ENCODE measurements at places on chromosomes 1 and 21.

- DNase-seq, result no peak
Observed at GRCh38 chr1:41664861-41665640, 180.6 kb upstream of the EDN2 start.

- no peak for DNase-seq
Observed at GRCh38 chr1:118925651-118926050, 62.5 kb downstream of the TBX15 start.

GRCh38 chr1:98143403-98143802 lies 222.6 kb upstream of the DPYD start:
- no peak for DNase-seq

DNA sequence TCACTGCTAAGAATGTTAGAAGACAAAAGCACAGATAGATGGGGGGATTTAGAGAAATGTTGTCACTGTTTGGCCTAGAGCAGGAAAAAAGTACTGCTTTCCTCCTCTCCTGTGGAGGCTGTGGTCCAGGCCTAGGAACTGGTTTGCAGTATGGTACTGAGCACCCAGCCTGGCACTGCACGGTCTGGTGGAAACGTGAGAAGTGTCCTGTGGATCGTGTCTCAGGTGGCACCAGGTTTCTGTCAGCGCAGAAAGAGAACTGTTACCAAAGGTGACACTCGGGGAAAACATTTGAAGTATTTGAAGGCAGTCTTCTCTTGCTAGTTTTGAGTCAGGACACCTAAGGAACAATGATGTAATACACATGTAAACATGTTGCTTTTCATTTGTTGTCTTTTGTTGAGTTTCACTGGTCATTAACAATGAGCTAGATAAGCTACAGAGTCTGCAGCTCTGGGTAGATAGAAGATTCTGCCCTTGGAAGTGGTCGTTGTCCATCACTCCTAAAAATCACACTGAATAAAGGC lies 63.0 kb downstream of the B3GALNT2 start:
- no peak for DNase-seq

DNA sequence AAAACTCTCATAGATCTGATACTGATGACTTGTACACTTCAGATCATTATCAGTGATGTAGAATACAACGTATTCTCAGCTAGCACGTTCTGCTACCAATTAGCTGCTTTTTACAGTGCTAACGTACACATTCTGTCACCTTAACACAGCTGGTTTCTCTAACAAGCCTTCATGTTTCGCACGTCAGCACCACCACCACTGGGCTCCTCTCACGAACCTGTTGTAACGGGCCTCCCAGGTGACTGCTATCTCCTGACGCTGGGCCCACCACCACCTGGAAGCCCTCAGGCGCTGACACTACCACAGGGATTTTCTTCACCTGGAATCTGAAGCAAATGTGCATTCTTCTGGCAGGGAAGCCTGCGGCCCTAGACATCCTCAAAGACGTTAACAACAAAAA lies 19.8 kb downstream of the TOMM20 start:
- DNase-seq, result no peak

DNA sequence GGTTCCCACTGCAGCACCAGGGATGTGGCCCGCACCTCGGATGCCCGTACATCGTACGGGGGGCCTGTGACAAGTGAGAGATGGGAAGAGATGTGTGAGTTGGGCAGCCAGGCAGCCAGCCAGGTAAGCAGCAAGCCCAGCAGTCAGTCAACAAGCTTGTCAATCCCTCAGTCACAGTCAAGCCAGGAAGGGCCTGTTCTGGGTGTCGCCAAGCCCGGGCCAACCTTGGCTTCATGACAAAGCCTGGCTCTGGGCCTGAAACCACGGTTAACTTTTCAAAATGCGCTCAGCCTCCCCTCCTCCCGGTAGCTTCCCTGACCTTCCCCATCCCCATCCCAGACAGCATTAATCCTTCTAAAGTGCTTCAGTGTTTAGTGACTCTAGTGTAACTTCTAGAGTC lies 31.8 kb downstream of the MYOM3 start:
- no peak for DNase-seq

GRCh38 chr1:211485480-211485857 lies 6.5 kb downstream of the RD3 start:
- DNase-seq, result no peak

DNA sequence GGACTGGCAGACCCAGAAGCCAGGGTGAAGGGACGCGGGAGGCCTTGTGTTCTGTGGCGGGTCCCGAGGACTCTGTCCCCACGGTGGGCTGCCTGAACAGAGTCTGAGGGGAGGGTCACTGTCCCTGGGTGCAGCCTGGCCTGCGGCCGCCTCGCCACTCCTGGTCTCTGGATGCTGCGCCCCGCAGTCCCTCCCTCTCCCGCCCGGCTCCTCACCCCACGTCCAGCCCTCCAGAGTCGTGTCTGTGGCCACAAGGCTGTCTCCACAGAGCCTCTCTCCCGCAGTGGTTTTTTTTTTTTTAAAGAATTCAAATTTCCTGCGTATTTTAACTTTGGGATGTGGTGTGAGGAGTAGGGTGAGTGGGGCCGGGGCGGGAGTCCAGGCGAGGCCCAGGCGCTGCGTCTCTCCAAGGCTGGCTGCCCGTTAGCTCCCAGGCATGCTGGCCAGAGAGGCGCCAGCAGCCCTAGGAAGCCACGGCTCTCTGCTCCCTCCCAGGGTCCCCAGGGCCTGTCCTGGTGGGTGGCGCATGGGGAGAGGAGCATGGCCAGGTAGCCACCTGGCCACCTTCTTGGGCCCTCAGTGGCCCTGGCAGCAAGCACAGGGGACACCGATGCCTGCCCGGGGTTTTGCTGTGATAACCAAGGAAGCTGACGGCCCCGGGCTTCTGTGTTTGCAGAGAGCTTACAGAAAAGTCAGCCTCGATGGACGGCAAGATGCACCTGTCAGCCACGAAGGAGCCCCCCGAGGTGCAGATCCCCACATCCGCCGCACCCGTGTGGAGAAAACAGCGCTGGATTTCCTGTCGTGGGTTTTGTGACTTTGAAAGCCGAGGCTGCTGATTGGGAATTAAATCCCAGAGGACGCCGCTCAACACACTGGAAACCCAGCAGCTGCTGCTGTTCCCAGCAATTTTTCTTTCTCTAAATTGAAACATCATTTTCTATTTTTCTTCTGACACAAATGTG lies 72.8 kb downstream of the MORN1 start:
- DNase-seq, result no peak

GRCh38 chr1:26539722-26540121 lies 10.2 kb downstream of the RPS6KA1 start:
- DNase-seq, result no peak

- no peak for DNase-seq
Observed at GRCh38 chr1:212977781-212978645, 27.7 kb downstream of the VASH2 start.

DNA sequence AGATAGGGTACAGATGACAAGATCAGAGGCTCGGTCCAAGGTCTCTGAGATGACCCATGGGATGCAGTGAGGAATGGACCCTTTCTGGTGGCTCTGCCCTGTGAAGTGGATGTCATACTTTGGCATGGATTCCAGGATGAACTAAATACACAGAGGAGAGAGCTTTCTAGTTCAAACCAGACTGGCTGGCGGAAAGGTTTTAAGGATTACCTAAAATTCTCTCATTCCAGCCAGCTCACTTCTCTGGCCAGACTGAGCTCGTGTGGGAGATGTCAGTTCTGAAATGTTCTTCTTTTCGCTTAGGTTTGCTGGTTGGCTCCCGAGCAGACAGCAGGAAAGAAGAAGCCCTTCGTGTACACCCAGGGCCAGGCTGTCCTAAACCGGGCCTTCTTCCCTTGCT lies 6.2 kb downstream of the RNPEP start:
- no peak for DNase-seq

DNA sequence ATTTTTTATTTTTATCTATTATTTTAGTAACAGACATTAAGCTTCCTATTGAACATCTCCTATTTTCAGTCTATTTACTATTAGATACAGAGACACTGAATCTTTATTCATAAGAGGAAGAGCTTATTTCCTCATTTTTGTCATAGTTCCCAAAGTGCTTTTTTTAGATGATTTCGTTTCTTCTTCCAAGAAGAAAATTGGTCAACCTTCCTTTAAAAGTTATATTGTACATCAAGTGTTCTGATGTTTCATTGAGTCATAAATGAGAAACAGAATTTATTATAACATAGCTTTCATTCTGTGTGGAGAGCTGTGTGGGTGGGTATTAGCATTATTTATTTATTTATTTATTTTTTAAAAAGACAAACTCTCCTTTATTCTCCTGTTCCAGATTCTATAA lies 50.6 kb upstream of the BACH1 start:
- no peak for DNase-seq

DNA sequence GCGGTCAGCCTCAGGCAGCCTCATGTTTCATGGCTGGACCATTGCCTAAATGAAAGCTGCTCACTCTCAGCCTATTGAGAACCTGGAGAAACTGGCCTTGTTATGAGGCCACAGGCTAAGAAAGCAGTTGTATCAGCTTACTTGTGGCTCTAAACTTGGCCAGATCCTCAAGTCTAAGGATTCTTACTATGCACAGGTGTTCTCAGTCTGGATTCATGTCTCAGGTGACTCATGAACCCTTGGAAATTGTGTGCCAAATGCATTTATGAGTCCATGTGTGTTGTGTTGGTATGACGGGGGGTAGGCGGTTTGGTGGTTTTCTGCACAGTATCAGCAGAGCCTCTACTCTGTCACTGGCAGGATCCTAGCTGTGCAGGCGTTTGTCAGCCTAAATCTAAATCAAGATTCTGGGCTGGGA lies 90.4 kb downstream of the ROR1 start:
- DNase-seq, result no peak

DNA sequence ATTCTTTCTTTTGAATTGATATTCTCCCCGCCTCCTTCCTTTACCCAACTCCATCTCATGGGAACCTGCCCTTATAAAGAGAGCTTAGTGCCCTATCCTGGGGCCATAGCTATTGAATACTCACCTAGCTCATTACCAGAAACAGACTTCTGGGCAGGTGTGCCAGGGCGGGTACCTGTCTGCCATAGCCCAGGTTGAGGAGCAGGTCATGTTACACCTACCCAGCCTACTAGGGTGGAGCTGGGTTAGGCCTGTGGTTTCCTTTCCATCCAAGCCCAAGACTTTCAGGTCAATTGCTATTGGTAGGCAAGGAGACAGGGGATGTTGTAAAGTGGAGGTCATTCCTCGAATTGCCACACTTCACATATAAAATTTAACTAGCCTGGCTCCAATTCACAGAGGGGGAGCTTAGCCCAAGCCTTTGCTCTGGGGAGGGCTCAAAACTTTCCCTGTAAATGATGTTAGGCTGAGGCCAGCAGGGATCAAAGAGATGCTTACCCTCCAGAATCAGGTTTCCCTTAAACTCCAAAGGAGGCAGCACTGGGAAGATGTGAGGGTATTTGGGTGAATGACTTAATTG lies 87.1 kb upstream of the IPO9 start:
- no peak for DNase-seq

GRCh38 chr1:5876094-5876650 lies 116.1 kb downstream of the NPHP4 start:
- no peak for DNase-seq

DNA sequence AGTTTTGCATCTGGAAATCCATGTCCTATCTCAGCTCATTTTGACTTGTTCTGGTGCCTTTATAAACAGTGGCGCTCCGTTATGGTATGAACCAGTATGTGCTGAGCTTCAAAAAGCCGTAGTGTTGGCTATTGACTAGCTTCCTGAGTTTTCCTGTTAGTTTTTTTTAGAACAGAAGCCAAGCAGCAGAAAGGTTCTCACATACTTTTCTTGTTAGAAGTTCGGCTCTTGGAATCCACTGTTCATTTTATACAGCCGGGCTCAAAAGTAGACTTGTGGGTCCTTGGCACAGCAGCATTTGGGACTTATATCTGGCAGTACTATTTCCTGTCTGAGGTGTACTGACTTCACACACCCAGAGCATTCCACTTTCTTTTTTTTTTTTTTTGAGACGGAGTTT lies 63.8 kb downstream of the TBCE start:
- no peak for DNase-seq

GRCh38 chr1:219575563-219575962 lies 37.3 kb downstream of the ZC3H11B start:
- DNase-seq, result no peak

DNA sequence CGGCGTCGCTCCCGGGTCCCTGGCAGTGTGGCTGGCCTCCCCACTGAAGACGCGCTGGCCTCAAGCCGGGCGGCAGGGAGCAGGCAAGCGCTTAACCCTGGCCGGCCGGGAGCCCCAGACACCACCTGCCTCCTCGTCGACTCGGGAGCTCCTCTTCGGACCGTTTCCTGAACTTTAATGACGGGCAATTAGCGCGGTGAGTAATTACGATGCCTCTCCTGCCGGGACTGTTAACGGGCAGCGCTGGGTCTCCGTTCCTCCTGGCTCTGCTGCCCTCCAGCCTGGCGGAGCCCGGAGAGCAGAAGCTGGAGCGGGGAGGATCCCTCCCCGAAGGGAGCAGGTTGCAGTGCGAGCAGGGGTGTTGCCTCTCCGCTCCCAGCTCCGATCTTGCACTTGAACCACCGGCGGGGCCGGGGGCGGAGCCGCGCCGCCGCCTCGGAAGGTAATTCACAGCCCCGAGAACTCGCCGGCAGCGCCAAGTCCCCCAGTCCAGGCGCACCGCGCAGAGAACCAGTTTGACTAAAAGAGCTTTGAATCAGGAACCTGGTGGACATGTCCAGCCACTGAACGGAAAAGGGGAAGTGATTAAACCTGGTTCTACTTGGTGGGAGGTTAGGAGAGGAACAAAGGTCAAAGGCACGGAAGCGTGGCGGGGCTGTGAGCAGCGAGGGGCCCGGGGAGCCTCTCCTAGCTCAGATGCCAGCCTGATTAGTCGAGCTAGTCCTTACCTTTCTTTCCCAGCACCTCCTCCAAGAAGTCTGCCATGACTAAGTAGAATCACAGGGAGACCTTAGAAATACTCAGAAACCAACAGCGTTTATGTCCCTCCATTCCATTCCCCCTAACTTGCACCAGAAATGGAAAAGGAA lies 18.3 kb upstream of the PLEKHA6 start:
- DNase-seq, result no peak

DNA sequence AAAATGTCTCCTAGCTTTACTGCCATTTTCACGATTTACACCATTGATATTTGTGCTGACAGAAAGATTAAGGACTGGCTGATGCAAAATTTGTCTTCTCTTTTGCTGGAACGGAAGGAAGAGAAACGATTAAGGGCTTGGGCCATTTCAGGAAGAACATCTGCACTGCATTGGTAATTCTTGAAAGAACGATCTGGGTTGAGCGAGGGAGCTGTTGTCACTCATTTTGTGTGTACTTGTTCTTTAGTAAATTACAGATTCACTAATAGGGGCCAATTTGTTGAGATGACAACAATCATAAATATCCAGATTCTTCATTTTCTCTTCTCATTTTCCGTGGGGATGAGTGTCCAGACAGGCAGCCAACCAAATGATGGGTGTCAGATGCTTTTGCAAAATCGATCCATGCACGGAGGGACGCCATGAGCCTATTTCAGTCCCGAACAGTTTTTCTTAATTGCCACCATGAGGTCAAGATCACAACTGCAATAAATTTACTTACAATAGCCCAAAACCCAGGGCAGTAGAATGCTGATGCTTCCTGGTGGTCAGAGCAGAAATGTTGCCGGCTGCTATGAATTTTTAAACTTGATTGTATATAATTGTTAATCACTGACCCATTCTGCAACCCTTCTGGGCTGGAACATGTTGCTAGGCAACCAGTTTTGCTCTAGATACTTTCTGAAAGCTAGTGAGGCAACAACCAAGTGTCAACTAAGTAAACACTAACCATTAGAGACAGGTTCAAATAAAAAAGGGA lies 132.4 kb upstream of the TIAM1 start:
- DNase-seq, result no peak

GRCh38 chr1:40274331-40274730 lies 16.3 kb downstream of the ZMPSTE24 start:
- no peak for DNase-seq

- DNase-seq, result no peak
Observed at GRCh38 chr1:214005708-214006107, 17.9 kb downstream of the PROX1 start.
